Globus pallidus (tissue), 1 donor: ENCODE measurements at places on chromosomes 16 and 17.

DNA sequence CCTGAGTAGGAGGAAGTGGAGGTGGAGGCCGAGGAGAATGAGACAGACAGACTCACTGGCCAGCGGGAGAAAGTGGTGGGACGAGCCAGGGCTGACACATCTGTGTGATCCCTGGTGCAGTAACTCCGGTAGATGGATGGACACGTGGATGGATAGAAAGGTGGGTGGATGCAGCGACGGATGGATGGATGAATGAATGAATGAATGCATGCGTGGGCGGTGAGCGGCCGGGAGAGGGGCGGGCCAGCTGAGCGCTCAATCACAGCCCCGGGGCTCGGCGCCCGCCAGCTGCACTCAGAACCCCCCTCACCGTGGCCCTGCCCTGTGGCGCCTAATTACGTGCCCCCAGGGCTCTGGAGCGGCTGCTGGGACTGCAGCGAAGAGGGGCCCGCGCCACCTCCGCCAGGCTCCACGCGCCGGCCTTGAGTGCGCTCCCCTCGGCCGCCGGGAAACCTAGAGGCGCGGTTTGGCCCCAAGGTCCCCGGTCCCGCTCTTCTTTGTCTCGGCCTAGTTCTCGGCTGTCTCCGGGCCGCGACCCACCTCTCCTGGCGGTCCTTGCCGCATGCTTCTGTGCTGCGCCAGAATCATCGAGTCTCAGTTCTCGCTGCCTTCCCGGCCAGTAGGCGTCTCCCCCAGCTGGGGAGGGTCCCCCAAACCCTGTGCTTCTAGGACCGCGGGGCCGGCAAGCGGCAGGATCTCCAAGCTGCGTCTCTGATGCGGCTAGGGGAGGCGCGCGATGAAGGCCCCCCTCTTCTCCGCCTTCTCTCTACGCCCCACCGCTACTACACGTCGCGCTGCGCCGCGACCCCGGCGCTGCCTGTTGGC lies 41.0 kb downstream of the RAI1 start:
- DNase-seq: peak; percentile 31

DNA sequence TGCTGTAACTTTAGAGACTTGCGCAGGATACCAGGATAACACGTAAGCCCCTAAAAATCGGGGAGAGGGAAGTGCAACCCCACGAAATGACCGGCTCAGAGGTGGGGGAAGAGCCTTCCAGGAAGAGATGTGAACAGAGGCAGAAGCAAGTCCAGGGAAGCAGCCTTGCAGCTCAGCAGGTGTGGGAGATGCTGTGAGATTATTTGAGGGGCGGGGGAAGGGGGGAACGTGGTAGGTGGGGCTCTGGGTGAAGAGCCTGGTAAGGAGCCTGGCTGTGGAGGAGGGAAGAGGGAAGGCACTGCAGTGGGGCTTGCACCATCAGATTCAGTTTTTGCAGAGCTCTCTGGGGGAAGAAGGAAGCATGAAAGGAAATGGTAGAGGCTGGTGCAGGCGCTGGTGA lies 95.4 kb upstream of the CACNG5 start:
- no peak for DNase-seq

DNA sequence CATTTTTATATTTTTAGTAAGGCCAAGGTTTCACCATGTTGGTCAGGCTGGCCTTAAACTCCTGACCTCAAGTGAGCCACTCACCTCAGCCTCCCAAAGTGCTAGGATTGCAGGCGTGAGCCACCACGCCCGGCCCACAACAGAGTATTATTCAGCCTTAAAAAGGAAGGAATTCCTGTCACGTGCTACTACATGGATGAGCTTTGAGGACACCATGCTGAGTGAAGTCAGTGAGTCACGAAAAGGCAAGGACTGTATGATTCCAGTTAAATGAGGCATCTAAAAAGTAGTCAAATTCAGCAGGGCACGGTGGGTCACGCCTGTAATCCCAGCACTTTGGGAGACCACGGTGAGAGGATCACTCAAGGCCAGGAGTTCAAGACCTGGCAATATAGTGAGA lies 9.7 kb downstream of the CSF3 start:
- DNase-seq: no peak

GRCh38 chr17:34979650-34980352 lies 511 bp upstream of the LIG3 start:
- no peak for DNase-seq

DNA sequence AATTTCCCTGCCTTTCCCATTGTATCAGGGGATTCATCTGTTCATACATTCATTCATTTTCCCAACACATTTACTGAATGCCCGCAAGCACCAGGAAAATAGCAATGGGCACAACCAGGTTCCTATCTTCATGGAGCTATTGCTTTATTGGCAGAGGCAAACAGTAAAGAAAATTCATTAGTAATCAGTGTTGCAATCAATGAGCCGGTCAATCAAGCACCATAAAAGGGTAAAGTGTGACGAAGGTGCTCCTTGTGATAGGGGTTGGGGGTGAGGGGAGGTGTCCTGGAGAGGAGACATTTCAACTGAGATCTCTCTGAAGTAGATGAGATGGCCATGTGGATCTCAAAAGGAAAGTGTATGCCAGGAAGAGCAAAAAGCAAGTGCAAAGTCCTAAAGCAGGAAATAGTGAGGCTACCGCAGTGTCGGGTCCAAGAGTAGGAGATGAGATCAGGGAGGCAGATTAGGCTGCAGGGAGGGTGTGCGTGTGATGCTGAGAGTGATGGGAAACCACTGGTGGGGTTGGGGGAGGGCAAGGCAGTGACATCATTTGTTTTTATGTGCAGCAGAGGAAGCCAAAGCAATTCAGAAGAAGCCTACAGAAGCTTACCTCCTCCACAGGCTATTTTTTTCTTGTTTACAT lies 28.4 kb downstream of the CDH13 start:
- DNase-seq: no peak

DNA sequence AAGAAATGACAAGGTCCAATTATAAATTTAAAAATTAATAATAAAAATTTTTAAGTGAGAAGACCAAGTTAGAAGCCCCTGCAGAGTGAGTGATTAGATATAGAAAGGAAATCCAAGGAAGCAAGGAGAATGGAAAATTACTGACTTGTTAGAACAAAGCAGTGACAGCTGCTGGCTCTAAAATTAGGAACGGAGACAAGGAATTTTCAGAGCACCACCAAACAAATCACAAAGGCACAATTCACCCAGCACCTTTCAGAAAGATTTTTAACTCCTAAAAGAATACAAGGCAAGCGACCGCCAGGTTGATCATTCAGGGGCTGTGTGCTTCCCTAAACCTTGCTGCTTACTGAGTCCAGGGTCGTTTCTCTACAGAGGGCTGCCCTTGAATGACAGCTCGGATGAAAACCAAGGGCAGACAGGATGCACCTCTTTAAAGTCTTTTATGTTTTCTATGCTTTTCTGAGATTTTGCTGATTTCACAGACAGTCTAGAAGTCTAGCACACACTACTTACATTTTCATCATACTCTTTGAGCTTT lies 45.4 kb upstream of the GINS3 start:
- no peak for DNase-seq

DNA sequence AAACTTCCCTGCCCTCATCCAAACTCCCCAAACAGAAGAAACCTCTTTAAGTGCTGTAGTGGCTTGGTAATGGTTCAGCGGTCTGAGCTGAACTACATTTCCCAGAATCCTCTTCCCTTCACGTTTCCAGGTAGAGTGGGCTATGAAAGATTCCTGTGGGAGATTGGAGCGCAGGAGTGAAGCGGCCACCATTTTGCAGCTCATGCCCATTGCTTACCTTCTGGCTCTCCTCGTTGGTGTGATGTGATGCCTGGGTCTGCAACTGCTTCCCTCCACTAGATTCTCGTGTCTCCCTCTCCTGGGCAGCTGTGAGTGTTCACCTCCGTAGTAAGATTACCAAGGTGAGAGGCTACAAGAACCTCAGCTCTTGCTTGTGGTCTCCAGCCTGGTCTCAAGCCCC lies 82.1 kb downstream of the GPR139 start:
- no peak for DNase-seq

DNA sequence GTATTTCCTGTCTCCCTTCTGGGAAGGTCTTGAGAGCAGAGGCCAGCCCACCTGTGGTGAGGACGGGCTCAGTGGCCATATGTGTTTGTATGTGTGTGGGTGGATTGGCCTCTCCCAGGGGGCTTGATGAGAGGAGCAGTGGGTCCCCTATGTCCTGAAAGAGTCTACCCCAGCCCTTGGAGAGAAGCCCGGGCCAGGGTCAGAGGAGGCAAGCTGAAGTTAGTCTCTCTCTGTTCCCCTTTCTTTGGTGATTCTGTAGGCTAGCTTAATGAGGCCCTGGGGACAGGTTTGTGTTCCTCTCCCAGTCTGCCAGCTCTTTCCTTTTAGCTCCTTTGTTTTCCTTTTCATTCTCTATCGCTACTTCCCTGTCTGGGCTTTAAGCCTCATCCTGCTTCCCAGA lies 23.8 kb upstream of the NFATC3 start:
- DNase-seq: no peak

- DNase-seq: no peak
Measured at GRCh38 chr17:82320140-82320840, 2.9 kb upstream of the CD7 start.

- no peak for DNase-seq
Measured at GRCh38 chr16:15502041-15502725, 67.8 kb downstream of the BMERB1 start.
